Stimulated activated CD8-positive, alpha-beta memory T cell treated with anti-CD3 and anti-CD28 coated beads, Interleukin-15, amount 100 ng/mL, for 4 hours (primary cell): ENCODE measurements at places on chromosomes 11 and 22.

GRCh38 chr11:114395736-114396135 is 4.6 kb downstream of the C11orf71 start:
- no peak for DNase-seq

DNA sequence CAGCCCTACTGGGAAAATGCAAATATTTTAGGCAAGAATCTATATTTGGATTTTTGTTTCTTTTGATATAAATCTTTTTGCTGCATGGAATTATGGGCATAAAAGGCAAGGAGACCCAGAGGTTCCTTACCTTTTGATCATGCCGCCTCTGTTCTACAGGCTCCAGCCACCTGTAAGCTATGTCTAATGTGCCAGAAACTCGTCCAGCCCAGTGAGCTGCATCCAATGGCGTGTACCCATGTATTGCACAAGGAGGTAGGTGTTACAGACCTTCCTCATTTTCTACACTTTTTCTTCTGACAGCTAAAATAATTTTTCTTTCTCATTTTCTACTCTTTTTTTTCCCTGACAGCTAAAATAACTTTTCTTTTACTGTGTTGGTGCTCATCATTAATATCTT is 8.2 kb upstream of the BACE1-AS start:
- DNase-seq: no peak

DNA sequence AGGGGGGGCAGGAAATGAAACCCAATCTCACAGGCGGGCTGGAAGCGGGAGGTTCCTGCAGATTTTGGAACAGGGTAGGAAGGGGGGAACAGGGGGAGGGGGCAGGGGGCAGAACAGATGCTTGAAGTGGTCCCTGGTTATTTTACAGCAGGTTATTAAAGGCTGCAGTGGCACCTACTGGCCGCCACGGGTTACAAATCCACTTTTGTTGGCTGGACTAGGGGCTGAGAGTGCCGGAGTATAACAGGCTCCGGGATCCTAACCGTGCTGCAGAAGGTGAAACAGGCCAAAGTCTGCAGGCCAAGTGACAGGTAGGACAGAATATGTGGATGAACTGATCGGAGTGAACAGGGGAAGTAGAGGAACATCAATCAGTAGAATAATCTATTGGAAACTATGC is 2.5 kb downstream of the ROBO3 start:
- DNase-seq: no peak

DNA sequence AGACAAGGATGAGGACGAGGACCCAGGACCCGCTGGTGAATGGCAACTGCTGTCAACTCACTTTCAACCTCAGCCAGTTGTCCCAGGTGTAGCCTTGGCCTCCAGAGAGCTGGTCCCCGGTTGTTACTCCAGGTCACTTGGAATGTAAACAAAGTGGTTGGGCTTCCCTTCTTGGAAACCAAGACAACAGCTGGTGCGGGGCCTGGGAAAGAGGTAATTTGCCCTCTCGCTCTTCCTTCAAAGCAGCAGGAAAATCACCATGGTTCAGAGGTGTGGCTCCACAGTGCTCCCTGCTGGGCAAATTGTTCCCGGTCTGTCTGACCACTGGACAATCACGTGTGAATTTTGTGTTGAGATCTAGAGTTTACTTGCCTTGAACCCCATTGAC is 15.0 kb downstream of the SLC1A2 start:
- no peak for DNase-seq

DNA sequence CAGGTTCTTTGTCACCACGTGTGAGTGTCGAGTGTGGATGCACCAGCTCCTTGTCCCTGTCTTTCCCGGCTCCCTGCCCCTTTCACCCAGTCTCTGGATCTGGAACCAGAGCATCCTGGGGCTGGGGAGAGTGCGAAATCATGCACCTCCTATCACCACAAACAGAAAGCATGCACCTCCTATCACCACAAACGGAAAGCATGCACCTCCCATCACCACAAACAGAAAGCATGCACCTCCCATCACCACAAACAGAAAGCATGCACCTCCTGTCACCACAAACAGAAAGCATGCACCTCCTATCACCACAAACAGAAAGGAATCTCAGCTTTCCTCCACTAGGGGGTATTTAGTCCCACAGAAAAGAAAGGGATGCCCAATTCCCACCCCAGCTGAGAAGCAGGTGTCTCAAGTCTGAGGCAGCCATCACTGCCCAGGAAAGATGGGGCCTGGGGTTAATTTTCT is 5.9 kb upstream of the GLB1L3 start:
- no peak for DNase-seq

GRCh38 chr11:88363648-88364065 is 26.1 kb upstream of the CTSC start:
- DNase-seq: no peak

DNA sequence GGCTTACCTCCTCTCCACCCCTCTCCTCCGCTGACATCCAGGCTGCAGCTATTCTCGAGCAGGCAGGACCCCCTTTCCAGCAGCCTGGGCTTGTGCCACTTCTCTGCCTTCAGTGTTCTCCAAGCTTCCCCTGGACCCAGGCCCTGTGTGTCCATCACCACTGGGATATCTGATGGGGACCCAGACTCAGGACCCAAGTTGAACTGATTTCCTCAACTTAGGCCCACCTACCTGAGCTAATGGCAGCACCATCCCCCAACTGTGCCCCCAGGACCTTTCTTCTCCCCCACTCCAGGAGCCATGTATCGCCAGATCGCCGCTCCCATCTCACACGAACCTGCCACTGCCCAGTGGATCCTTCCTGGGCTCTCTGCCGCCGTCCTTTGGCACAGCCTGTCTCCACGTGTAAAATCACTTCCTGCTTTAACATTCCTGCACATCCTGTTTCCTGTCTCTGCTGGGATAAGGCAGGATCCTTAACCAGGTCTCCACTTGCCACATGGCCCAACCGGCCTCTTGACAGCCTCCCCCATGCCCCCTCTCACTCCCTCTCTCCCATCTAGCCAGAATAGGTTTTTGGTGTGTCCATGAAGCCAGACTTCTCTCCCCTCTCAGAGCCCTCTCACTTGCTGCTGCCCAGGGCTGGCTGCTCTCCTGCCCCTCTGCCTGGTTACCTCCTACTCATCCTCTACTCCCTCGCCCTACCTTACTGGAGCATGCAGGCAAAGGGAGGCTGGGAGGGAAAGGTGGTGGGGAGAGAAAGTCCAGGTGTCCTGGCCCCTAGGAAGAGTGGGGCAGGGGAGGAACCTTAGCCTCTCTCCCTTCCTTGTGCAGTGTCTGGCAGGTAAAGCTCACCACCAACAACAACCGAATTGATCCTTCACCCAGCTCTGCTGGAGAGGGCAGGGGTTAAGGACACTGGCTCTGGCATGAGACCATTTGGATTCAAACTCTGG is 9.4 kb downstream of the SPATA19 start:
- no peak for DNase-seq

DNA sequence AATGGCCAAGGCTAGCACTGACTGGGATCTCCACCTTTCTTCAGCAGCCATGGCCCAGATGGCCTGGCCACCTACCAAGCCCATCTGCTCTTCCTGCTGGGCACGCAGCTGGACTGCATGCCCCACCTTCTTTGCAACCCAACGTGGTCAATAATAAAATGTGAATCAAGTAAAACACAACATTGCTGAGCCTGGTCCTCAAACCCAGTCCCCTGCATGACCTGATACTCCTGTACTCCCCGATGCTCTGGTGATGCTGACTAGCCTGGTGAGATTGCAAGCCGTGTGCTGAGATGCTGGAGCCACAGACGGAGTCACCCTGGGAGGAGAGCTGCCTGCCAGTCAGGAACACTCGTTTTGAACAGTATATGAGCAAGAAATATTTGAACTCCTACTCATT is 34.0 kb downstream of the PARVG start:
- no peak for DNase-seq

- no peak for DNase-seq
Observed at GRCh38 chr22:42685941-42686653, 34.6 kb downstream of the A4GALT start.

DNA sequence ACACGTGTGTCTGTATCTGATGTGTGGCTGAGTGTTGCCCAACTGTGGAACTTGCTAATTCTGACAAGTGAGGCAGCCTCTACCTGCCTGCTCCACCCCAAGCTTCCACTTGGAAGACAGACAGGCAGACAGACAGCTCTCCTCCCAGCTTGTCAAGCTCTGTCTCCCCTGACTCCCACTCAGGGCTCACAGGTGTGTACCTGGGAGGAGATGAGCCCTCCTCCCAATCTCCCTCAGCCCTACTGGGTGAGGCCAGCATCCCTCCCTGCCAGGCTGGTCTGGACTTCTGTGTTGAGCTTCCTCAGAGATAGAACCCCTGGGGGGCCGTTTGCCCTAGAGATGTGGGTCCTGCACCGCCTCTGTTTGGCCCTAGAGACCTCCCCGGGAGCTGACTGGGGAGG is 1.0 kb upstream of the CHRM1 start:
- DNase-seq: no peak

GRCh38 chr11:4017129-4017528 is 77.5 kb upstream of the RRM1 start:
- DNase-seq: no peak

DNA sequence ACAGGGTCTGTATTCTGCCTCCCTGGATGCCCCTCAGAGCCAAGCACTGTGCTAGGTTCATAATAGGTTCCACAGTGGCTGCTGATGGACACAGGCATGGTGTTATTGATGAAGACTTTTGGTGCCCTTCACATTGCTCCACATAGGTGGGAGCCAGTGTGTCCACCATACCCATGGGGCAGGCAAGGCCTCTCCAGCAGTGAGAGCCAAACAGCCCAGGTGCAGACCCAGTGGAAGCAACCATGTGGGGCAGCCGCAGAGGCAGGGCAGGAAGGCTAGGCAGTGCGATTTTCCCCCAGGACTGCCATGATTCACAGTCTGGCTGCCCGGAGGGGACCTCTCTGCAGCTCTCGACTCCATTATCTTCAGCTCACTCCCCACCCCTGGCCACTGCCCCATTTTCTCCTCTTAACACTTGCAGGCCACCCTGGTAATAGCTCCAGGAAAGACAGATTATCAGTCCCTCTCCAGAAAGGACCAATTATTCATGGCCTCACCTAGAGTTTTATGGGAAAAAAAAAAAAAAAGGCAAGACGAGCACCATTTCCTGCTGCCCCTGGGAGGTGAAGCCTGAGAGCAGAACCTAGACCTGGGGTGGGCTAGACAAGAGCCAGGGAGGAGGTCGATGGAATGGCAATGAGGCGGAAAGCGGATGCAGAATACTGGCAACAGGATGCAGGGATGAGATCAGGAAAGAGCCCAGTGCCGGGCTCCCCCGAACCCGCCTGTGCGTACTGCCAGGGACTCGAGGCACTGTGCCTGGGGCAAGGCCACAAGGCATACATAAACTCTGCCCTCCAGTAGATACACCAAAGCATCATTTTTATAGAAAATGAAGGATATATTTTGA is 343.0 kb upstream of the NCAM1 start:
- DNase-seq: no peak

- DNase-seq: peak; percentile 10
Observed at GRCh38 chr22:36194971-36195370, 6.6 kb downstream of the APOL4 start.

DNA sequence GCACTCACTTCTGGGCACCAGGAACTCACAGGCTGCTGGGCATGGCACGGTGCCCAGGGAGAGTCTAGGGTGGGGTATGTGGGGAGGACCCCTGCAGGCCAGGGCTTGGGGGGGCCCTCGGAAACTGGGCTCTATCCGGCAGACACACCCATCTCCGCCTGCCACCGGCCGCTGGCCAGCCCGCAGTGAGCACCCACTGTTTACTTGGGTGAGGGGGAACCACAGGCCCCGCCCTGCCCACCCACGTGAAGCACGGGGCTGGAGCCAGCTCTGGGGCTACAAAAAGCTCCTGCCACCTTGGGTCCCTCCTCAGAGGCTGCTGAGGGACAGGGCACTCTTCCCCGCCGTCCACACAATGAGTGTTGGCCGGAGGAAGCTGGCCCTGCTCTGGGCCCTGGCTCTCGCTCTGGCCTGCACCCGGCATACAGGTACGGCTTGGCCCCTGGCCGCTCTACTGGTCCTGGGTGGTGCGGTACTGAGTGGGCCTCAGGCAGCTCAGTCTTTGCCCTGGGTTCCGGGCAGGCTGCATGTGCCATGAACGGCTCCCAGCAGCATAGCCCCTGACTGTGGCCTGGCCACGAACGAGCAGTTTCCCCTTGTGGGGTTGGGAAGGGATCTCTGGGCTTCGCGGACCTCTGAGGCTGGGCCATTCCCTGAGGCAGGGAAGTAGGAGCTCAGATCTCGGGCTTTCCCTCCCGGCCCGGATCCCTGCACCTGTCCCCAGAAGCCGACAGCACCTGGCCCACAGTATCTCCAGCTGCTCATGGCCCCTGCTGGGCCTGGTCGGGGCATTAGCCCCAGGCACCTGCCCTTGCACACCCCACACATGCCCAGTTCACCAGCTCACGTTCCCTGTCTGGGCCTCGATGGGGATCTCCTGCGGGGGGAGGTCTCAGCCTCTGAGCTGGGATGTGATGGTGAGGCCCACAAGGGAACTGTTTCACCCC is at the start of gene MUC5AC:
Gene MUC5AC (plus strand): TSS at position 309 of the 947 bp plus-strand sequence. CDS start 47 bp downstream, at position 356.
- no peak for DNase-seq

GRCh38 chr11:28011813-28012212 is 96.1 kb downstream of the KIF18A start:
- no peak for DNase-seq

- no peak for DNase-seq
Observed at GRCh38 chr11:75244052-75244814, 3.7 kb downstream of the TPBGL start.

DNA sequence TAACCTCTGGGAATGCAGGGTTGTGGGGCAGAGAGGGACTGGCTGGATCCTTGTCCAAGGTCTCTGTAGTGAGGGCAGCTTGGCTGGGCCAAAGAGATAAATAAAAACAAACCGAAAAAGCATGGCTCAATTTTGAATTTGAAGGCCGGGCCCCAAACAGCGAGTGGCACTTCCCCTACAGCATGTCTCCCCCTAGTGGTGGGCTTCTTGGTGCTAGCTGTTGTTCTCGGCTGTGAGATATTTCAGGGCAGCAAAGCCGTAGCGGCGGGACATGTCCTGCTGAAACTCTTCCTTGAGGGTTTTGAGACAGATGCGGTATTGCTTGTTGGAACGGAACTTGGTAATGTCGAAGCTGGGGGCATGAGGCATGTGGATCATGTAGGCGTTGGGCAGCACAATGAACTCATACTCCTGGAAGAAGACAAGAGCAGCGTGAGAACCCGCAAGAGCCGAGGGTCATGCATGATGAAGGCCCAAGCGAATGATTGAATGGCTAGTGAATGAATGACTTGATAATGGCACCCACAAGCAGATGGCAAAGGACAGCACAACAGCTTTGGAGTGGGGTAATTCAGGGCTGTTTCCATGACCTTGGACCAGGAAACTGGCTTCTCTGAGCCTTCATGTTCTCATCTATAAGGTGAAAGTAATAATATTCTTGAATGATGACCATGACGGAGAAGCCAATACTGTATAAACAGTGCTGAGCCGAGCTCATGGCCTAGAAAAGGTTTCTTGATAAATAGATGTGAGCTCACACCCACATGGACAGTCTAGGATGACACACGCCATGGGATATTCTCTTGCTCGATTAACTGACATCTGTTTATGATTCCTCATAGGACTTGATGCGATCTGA is 216.3 kb upstream of the SYN3 start:
- no peak for DNase-seq
